Hippocampal formation (tissue), 2 donors: ENCODE measurements at places on chromosomes 5 and 9.

- no peak for DNase-seq
Observed at GRCh38 chr9:129646654-129647053, 4.7 kb upstream of the ASB6 start.

- no peak for DNase-seq
Observed at GRCh38 chr5:136052692-136053335, 24.0 kb downstream of the TGFBI start.

DNA sequence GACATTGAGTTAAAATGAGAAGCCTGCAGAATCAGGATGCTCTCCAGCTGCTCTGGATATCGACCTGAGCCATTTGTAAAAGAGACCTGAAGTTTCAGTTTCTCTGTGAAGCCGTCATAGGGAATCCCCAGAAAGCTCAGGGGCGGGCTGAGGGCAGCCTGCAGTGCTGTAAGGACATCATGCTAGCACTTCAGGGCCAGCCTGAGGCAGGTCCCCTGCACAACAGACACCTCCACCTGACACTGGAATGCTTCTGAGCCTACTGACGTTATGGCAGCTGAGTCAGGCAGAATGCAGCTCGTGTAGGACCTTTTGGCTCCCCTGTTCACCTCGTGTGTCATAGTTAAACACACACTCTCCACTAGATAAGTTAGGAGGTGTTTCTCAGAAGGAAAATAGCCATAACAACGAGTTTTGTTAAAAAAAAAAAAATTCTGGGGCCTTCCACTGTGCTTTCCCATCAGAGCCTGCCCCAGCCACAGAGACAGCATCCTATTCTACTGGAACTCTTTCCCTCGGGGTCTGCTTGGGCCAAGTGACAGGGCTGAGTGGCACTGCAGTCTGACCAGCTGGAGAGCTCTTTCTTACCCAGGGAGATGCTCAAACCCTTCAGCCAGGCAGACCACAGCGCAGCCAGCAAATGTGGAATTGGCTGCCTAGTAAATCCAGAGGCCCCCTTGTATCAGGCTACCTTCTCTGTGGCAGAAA, 354.9 kb downstream of the DIRAS2 start:
- DNase-seq = no peak

DNA sequence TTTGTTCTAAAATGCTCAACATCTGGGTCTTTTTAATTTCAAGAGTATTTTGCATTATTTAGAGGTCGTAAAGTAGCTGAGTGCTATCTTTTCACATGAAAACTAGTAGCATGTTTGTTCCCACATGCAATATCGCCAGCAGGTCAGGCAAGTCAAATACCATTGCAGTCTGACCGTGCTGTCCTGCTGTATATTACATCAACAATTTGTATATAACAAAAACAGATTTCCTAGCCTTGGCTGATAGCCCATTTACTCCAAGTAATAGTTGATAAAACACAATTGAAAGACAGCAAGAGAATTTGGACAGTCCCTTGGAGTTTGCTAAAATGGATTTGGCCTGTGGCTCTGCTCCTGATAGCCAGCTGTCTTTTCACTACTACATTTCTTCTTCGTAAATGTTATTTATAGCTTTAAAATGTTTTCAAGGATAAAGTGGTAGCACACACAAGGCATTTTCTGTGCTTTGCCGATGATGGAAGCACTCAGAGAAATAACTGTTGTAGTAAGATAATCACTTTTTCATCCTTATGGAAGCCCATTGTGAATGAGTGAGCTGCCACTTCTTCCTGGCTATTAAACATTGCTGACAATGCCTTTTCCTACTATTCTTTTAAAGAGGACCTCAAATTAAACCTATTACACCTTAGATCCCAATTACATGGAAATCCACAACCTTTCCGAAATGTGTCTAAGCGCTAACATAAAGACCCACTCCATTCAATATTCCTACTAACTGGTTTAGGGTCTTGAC, 992.1 kb downstream of the MAT2B start:
- no peak for DNase-seq

DNA sequence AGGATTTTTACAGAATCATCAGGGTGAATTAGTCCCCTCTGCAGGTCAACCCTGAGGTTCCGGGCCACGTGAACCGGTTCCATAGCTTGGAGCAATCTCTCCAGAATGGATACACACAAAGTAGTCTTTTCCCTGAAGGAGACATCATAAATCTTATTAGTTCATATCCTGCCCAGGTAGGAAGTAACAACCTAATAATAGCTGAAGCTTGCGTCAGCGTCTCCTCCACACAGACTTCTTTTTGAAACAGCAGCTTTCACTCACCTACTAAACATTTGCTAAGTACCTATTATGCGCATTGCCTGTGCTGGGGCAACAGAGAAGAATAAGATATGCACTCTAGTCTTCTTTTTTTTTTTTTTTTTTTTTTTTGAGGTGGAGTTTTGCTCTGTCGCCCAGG, 9.4 kb downstream of the PSMD5 start:
- DNase-seq = no peak

GRCh38 chr9:33256236-33256635, 8.3 kb downstream of the BAG1 start:
- no peak for DNase-seq

GRCh38 chr5:112975721-112976431, 722 bp upstream of the DCP2 start:
- DNase-seq = no peak

- DNase-seq = no peak
Observed at GRCh38 chr5:109792613-109793012, 102.9 kb downstream of the MAN2A1 start.
